Mesothelial cell of epicardium (in vitro differentiated cells): ENCODE measurements at places on chromosomes 4 and X.

GRCh38 chr4:73576381-73576780 is 43.9 kb downstream of the RASSF6 start:
- no peak for DNase-seq

- DNase-seq = no peak
These were observed 121.7 kb downstream of the AFAP1 start for GRCh38 chr4:7817877-7818398.

GRCh38 chrX:71989768-71990426 is 79.3 kb downstream of the NHSL2 start:
- no peak for DNase-seq

GRCh38 chrX:152428596-152428995 is 22.5 kb downstream of the GABRA3 start:
- no peak for DNase-seq

- no peak for DNase-seq
These were observed 24.0 kb downstream of the CEP44 start for GRCh38 chr4:174307694-174308093.

DNA sequence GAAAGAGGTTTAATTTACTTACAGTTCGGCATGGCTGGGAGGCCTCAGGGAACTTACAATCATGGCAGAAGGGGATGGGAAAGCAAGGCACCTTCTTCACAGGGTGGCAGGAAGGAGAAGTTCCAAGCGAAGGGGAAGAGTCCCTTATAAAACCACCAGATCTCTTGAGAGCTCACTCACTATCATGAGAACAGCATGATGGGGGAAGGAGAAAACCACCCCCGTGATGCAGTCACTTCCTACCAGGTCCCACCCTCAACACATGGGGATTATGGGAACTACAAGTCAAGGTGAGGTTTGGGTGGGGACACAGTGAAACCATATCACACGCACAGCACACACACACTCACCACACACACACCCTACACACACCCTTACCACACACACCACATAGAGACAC is 104.3 kb downstream of the DCTD start:
- DNase-seq = no peak

DNA sequence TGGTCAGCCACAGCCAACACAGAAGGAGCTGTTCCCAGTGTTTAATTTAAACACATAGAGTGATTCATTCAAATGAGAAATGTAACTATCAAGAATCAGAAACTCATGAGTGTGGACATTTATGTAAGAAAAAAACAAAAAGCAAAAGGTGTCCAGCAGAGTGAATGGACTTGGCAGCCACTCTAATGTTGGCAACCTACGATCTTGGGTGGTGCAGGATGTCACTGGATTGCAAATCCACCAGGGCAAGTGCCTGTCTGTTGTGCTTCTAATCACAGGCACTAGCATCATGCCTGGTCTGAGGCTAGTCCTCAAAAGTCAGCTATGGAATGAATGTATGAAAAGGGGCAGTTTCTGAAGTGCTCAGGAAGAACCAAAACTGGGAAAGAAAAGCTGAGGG is 277.7 kb upstream of the CLNK start:
- no peak for DNase-seq

- DNase-seq = no peak
These were observed at the start of gene CLCN4 for GRCh38 chrX:10156199-10157031. TSS of gene CLCN4 (plus strand) at chrX:10156975. CDS start at chrX:10185033, 28,058 bp downstream.

- DNase-seq = no peak
These were observed 99.8 kb downstream of the ARSF start for GRCh38 chrX:3141031-3141430.

DNA sequence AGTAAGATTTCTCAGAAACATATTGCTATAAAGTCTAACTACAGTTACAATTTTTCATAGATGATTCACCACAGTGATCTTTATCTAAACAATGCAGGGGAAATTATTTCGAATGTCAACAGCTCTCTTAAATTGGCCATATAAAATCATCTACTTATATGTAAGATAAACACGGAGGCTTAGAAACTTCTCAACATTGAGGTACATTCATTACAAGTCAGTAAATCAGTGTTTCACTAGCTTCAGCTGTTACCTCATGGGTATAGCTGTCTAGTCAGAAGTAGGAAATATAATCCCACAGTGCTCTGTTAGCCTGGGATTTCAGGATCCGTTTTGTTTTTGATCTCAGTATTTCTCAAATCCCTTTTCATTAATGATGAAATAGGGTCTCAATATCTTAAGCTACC is 43.2 kb downstream of the PCDH7 start:
- DNase-seq = no peak
